ENCODE measurements at places on chromosomes 1 and 21.

GRCh38 chr1:9200441-9200840 lies 34.1 kb upstream of the H6PD start:
- no peak for DNase-seq

DNA sequence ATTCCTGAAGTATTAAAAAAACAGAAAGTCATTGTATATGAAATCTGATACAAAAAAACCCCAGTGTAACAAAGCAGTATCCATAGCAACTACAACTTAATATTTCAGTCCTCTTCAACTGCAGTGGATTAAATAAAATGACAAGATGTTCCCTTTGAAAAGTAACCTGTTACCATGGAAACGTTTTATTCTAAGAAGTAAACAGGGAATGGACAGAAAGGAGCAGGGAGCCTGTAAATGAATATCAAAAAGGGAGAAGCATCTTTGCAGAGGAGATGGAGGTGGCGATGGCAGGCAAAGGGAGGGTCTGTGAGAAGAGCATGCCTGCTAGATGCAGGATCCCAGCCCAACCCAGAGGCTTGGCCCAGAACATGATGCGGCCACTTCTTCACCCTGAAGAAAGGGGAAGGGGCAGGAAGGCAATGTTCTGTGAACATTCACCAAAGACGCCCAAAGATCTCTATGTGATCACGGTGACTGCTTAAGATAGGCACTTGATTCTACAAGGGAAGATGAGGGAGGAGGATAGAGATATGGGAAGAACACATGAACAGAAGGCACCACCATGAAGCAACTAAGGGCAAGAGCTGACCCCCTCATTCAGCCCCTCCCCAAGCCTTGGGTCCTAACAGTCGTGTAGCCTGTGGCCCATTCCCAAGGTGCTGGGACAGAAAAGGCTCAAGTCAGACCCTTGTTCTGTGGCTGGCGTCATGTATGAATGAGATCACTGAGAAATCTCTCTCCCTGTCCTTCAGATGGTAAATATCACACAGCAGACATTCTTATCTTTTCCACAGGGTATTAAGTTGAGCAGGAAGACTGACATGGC lies 200.0 kb downstream of the SLC45A1 start:
- no peak for DNase-seq

DNA sequence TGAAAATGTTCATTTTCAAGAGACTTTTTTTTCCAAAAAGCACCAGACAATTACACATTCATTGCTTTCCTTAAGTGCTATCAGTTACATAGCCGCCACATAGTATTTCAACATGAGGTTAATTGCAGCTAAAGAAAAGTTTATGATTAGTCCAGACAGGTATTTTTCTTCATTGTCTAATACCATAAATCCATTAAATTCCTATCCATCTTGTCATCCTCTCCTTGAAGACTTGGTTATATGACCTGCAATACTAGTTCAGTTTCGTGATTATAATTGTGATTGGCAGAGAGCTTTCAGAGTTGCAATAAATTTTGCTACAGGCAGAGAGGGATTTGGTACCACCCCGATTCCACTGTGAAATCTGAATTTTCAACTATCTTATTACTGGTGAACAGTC lies 437.7 kb downstream of the GPATCH2 start:
- no peak for DNase-seq

GRCh38 chr1:121443001-121443540 lies 258.3 kb downstream of the SRGAP2C start:
- no peak for DNase-seq

GRCh38 chr1:184811439-184812111 lies 56.9 kb upstream of the EDEM3 start:
- no peak for DNase-seq

DNA sequence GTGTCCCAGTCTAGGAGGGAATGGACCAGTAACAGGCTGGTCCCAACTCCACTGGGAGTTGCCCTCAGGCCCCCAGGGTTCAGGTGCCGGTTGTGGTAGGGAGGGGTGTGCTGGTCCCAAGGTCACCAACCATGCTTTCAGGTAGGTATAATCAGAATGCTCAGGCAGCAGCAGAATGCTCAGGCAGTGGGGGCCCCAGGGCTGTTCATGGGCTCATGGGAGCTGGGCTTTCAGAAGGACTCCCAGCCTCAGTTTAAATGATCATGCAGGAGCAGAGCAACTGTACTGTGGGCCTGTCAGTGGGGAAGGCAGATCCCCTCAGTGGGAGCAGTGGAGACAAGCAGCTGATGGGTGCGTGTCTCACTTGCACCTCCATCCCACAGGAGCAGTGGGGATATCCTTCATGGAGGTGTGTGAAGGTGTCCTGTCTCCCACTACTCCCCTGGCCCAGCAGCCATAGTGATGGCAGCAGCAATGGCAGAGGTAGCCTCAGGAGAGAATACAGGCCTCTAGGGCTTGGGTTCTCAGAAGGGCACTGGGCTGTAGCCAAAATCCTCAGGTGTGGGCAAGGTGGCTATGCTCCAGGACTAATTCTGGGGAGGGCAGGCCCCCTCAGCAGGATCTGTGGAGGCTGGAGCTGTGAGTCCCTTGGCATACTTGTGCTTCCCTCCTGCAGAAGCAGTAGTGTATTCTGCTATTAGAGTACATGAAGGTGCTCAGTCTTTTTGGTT lies 917.3 kb upstream of the B3GALT2 start:
- DNase-seq, result no peak

GRCh38 chr1:151197863-151198253 lies 494 bp upstream of the PIP5K1A start:
- DNase-seq, result no peak

DNA sequence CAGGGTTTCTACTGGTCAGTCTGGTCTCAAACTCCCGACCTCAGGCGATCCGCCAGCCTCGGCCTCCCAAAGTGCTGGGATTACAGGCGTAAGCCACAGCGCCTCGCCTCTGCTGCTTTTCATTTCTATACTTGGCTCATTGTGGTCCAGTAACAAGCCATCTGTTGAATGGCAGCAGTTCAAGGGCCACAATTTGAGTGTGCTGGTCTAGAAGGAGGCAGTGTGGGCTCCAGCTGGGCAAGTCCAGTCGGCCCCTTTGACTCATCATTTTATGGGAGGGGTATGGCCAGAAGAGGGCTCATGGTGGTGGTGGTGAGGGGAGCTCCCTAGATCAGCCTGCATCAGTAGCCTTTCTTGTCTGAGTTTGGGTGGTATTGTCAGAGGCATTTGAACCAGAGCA lies 33.2 kb downstream of the ATP8B2 start:
- no peak for DNase-seq

- peak; percentile 85 for DNase-seq
These were observed 81.0 kb upstream of the AKT3 start for GRCh38 chr1:243930822-243931671.

GRCh38 chr1:208129060-208129459 lies 115.1 kb downstream of the PLXNA2 start:
- DNase-seq, result no peak

DNA sequence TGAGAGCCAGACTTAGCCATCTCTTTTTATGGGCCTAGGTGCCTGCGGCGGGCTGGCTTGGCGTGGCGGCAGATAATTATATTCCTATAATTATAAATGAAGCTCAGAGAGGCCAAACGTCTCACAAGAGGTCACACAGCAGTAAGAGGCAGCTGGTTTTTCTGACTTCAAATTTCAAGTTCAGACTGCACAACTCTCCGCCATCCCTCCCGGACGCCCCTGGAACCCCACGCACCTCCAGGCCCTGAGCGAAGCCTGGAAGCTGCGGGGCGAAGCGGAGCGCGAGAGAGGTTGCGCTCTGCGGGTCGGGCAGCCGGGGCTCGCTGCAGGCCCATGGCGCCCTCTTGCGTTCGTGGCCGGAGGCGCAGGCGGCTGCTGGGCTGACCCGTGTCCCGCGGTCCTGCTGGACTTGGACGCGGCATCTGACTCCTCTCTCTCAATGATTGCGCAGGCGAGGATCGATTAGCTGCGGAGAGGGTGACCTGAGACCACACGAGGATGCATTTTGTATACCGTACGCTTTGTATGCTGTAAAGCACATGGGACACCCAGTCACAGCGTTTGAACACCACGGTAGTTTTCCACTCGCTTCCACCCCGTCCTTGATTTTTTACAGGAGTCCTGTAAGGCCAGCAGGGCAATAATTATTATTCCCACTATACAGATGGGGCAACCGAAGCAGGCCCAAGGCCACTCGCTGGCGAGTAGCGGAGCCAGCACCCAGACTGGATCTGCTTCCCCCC lies 272.7 kb downstream of the FOXD2 start:
- DNase-seq, result peak; percentile 90

DNA sequence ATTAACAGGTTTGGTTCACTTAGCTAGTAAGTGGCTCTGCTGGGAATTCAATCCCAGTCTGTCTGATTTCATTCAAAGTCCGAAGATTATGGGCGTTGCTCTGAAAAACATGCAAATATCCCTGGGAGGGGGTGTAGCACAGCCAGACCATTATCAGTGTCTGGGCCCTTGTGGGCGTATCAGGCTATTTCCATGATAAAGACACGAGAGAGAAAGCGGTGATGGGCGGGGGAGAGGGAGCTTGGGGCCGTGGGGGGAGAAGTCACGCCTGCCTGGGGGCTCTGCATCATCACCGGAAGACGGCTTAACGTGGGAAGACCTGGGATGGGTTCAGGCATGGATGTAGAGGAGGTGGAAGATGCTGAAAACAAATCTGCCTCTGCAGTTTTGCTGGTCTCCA lies 25.8 kb downstream of the IL6R start:
- DNase-seq, result no peak

- DNase-seq, result no peak
These were observed 54.6 kb upstream of the ACTRT2 start for GRCh38 chr1:2966449-2967328.

DNA sequence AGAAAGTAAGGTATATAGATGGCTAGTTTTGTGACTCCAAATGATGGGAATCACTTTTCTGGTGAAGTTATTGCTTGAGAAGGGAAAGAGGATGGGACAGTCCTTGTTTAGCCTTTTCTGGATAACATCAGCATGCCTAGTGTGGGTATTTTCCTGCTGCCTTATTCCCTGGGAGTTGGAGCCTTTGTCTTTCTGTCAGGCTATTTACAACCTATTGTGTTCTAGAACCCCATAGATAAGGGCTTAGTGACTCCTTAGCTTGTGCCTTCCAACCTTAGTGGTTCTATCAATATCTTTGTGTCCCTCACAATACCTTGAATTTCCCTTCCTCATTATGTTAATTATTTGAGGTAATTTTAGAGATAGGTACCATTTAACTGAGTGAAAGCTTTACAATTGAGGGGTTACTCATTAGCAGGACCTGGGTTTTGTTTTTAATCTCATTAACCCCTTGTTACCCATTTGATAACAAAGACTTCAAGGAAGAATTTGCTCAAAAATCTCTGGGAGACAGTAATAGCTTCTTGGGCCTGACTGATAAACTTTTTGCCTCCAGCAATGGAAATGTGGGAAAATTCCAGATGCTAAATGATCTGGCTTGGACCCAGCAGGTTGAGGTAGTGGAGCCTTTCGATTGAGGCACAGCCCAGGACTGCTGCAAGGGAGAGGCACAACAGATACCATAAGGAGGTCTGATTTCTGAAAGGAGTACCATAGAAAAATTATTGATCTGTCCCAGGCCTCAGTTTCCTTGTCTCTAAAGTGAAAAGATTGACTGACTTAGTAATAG lies 49.0 kb downstream of the CACHD1 start:
- DNase-seq, result no peak

GRCh38 chr1:222702210-222702609 lies 10.1 kb downstream of the AIDA start:
- DNase-seq, result no peak

- no peak for DNase-seq
These were observed 58.3 kb downstream of the UBE2T start for GRCh38 chr1:202283379-202283844.

DNA sequence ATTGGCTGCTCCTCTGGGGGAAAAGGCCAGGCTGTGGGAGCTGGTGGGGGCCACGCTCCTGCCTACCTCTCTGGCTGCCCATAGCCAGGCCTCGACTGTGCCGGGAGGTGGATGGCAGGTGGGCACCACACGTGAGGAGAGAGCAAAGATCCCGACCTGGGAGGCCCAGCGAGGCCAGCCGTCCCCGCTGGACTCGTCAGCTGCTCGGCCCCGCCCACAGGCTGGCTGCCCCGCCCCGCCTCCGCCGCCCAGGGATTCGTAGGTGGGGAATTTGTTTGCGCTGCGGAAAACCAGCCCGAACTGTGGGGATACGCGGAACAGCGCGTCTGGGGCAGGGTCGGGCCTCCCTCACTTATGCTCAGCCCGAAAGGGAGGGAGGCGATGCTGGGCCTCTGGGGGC lies 31.7 kb downstream of the TP73 start:
- peak; percentile 85 for DNase-seq

DNA sequence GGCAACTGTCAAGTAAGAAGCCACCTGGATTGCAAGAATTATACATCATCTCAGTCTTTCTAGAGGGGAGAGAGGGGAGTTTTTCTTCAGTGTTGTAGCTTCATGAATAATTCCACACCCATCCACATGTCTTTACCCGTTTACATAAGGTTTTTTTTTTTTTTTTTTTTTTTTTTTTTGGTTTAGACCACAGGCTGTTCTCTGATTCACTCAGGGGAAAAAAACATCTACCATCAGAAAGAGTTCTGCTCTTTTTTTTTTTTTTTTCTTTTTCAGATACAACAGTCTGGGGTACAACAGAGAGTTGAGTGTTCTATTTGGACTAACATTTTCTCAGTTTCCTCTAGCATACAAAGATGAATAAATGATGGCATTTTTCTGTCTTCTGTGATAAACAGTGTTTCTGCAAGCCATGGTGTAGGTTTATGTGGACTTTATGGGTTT lies 4.9 kb upstream of the KIF14 start:
- DNase-seq, result no peak

DNA sequence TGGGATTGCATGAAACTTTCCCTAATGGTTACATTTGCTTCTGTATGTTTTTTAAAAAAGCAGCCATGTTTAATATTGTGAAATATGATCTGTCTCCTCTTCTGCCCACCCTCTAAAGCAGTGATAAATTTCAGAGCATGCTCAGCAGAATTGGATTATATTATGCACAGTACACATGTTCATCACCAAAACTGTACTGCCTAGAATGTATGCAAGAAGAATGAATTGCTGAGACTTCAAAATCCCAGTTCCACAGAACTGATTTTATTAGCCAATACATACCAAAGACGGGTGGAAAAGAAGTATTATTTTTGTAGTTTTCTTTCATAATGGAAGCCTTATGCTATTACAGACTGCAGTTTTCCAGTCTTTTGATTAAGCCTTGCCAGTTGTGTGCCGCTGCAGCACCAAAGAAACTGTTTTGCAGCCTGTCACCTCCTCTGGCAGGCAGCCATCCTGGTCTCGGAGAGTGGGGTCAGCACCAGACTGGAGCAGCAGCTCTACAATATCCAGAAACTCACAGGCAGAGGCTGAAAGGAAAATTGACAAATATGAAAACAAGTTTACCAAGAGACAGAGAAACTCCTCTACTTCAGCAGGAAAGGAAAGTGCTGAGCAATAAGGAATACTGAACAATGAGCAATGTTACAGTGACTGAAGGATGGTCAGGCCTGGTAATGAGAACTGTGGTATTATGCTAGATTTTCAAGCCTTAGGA lies 58.1 kb downstream of the LHX4 start:
- no peak for DNase-seq

GRCh38 chr1:186183970-186184628 lies 191.0 kb downstream of the TPR start:
- DNase-seq, result no peak

Data from ecto neural progenitor cell (in vitro differentiated cells).